Osteocyte (in vitro differentiated cells): ENCODE measurements at places on chromosomes 1 and 21. TPM values are rescaled to one million over a fixed set of nuclear protein-coding genes. Genes with fewer than 3 reads are reported as not detected.

DNA sequence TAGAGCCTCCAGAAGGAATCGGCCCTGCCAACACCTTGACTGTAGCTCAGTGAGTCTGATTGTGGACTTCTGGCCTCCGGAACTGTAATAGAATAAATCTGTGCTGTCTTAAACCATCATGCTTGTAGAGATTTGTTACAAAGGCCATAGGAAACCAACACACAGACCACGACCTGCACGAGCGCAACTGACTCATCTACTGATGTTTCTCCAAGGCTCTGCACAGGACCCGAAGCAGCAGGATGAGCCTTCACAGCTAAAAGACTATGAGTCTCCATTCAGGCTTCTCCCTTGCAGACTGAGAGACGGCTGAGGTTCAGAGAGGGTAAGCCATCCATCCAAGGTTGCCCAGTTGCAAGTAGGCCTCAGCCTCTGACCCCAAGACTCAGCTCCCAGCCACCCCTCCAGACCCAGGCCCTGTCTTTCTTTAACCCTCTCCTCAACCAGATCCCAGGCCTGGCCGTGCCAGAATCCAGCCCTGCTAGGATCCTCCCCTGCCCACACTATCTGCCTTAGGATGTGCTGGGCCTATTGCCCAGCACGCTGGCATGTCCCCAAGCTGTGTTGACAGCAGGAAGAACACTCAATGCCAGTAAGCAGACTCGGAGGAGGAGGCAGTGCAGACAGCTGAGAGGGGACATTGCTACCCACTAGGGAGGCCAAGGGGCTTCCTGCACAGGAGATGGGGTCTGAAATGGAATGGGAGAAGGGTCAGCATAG, 109.0 kb downstream of the HMGB4 start:
- H3K36me3 ChIP-seq = no peaks in the 10 kb centered on the region
- no peak for DNase-seq
- no peak overlapping the region for H3K4me3 ChIP-seq
- H3K27me3 ChIP-seq = no peaks in the 10 kb centered on the region
- H3K27ac ChIP-seq = no peak overlapping the region

Gene SPRR1B
- total RNA-seq = not detected in 2 replicates

DNA sequence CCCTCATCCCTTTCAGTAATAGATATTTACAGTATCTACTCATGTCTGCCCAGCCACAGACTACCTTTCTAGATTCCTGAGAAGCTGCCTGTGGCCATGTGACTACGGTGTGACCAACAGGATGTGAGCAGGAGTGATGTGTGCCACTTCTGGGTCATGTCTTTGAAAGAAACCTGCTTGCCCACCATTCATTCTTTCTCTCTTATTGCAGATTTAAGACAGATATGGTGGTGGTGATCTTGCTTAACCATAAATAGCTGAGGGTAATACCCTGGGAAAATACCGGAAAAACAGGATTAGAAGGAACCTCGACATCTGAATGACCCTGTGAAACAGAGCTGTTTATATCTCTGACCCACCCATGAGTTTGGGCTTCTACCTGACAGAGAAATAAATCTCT, 41.6 kb upstream of the GUCA2A start:
- peaks cover 20% of the 10 kb centered on the region for H3K36me3 ChIP-seq
- no peak for DNase-seq
- no peak overlapping the region for H3K4me3 ChIP-seq
- H3K27me3 ChIP-seq = no peaks in the 10 kb centered on the region
- H3K27ac ChIP-seq = no peak overlapping the region
- peaks cover 10% of the 10 kb centered on the region for H3K4me1 ChIP-seq

- DNase-seq = no peak
- H3K4me1 ChIP-seq = no peaks in the 10 kb centered on the region
- no peak overlapping the region for H3K27ac ChIP-seq
- no peak overlapping the region for H3K4me3 ChIP-seq
Observed at GRCh38 chr1:153277852-153278251, 18.4 kb downstream of the LORICRIN start.

Gene CELA2A
- not detected in 2 replicates for total RNA-seq

DNA sequence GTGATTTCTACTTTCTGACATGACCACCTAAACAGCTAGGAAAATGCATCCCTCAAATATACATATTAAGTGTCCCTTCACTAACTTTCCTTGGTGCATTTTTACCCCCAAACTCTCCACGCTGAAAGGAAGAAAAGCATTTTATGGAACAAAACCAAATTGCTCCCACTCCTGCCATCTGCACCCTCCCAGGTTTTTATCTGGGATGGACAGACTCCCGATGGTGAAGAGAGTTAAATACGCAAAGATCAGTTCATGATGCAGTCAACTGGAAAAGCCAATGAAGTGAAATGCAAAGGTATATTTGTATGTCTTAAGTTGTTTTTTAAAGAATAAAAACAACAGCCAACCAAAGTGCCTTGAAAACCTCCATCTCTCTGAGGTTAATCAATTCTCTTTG, 2.7 kb downstream of the DSTYK start:
- no peaks in the 10 kb centered on the region for H3K27me3 ChIP-seq
- no peak for DNase-seq
- peaks cover 19% of the 10 kb centered on the region for H3K4me1 ChIP-seq
- no peak overlapping the region for H3K4me3 ChIP-seq

Gene ENTREP3
- total RNA-seq = 36.6 and 37.6 TPM in 2 replicates

Gene SPATA1
- total RNA-seq = 1.7 and 2.3 TPM in 2 replicates

GRCh38 chr21:45175326-45176095, 101.1 kb downstream of the ADARB1 start:
- DNase-seq = no peak
- H3K27ac ChIP-seq = no peak overlapping the region
- H3K4me1 ChIP-seq = peaks cover 8% of the 10 kb centered on the region
- peaks cover 45% of the 10 kb centered on the region for H3K36me3 ChIP-seq
- no peaks in the 10 kb centered on the region for H3K27me3 ChIP-seq
- no peak overlapping the region for H3K4me3 ChIP-seq

GRCh38 chr1:180909462-180909976, 3.2 kb upstream of the KIAA1614 start:
- H3K4me1 ChIP-seq = peaks cover 21% of the 10 kb centered on the region
- H3K4me3 ChIP-seq = no peak overlapping the region
- no peaks in the 10 kb centered on the region for H3K27me3 ChIP-seq
- no peak for DNase-seq

Gene CCDC30
- 3.3 and 4.1 TPM in 2 replicates for total RNA-seq

Gene FAM163A
- total RNA-seq = not detected in 2 replicates

- no peak overlapping the region for H3K27ac ChIP-seq
- no peak overlapping the region for H3K4me3 ChIP-seq
- H3K4me1 ChIP-seq = no peaks in the 10 kb centered on the region
- peaks cover 11% of the 10 kb centered on the region for H3K36me3 ChIP-seq
Observed at GRCh38 chr1:10585242-10585641, 110.5 kb downstream of the PEX14 start.

- no peaks in the 10 kb centered on the region for H3K27me3 ChIP-seq
- no peaks in the 10 kb centered on the region for H3K36me3 ChIP-seq
- H3K4me3 ChIP-seq = peak overlapping the region; percentile 12
- H3K27ac ChIP-seq = peak overlapping the region; percentile 97
- no peak for DNase-seq
Observed at GRCh38 chr1:235920596-235921375, 54.1 kb upstream of the LYST start.

Gene PKN2
- 43.8 and 46.8 TPM in 2 replicates for total RNA-seq

GRCh38 chr1:86520789-86521521, 25.9 kb upstream of the CLCA4 start:
- no peaks in the 10 kb centered on the region for H3K4me1 ChIP-seq
- H3K36me3 ChIP-seq = no peaks in the 10 kb centered on the region
- DNase-seq = no peak
- peaks cover 4% of the 10 kb centered on the region for H3K27me3 ChIP-seq
- H3K27ac ChIP-seq = no peak overlapping the region

Gene EIF2D
- total RNA-seq = 53.2 and 56.8 TPM in 2 replicates

Gene SSR2
- 283 and 284 TPM in 2 replicates for total RNA-seq

DNA sequence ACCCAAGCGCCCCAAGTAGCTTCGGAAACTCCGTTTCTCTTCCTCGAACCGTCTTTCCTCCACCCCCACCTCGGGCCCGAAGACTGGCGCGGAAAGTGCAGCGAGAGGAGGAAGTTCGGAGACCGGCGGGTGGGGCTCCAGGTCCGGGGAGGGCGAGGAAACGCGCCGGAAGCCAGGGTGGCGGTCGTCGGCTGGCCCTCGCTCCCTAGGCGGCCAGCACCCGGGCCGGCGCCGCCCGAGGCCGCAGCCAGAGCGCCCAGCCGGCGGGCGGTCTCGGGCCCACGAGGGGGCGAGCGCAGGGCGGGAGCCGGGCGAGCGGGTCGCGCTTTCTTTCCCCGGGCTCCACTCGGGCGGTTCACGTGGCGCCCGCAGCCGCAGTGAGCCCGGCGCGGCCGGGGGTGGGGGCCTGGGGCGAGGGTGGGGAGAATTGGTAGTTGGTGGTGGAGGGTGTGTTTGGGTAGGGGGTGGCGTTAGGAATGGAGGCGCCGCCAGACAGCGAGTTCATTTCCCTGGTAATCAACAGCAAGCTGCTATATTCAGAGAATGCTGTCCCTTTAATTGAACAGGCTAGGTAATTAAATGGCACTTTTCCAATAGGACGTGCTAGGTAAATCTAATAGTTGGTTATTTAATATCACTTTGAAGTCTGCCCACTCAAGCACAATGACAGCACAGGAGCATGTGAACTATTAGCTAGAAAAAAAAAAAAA, 6.7 kb downstream of the LMO4 start:
- peak overlapping the region; percentile 74 for H3K27ac ChIP-seq
- peak overlapping the region; percentile 81 for H3K4me3 ChIP-seq
- H3K27me3 ChIP-seq = no peaks in the 10 kb centered on the region
- DNase-seq = peak; percentile 85
- peaks cover 51% of the 10 kb centered on the region for H3K4me1 ChIP-seq

- no peak overlapping the region for H3K27ac ChIP-seq
- H3K4me1 ChIP-seq = no peaks in the 10 kb centered on the region
- no peaks in the 10 kb centered on the region for H3K36me3 ChIP-seq
- H3K4me3 ChIP-seq = no peak overlapping the region
- DNase-seq = no peak
Observed at GRCh38 chr1:206094024-206094423, 23.2 kb downstream of the AVPR1B start.

Gene INSRR
- total RNA-seq = 0.08 and 0.21 TPM in 2 replicates

GRCh38 chr1:11882814-11883538, 24.2 kb upstream of the NPPB start:
- H3K27me3 ChIP-seq = peaks cover 2% of the 10 kb centered on the region
- no peaks in the 10 kb centered on the region for H3K36me3 ChIP-seq
- DNase-seq = no peak
- no peak overlapping the region for H3K4me3 ChIP-seq
- H3K4me1 ChIP-seq = peaks cover 5% of the 10 kb centered on the region
- no peak overlapping the region for H3K27ac ChIP-seq

Gene NR1I3
- total RNA-seq = not detected in 2 replicates

- no peaks in the 10 kb centered on the region for H3K27me3 ChIP-seq
- no peak overlapping the region for H3K4me3 ChIP-seq
- no peaks in the 10 kb centered on the region for H3K36me3 ChIP-seq
- no peak for DNase-seq
- no peak overlapping the region for H3K27ac ChIP-seq
- H3K4me1 ChIP-seq = no peaks in the 10 kb centered on the region
Observed at GRCh38 chr1:230322967-230323547, 103.1 kb downstream of the PGBD5 start.

GRCh38 chr1:81213279-81213678, 587.5 kb upstream of the ADGRL2 start:
- no peaks in the 10 kb centered on the region for H3K36me3 ChIP-seq
- H3K4me3 ChIP-seq = no peak overlapping the region
- H3K27ac ChIP-seq = no peak overlapping the region
- no peak for DNase-seq
- no peaks in the 10 kb centered on the region for H3K27me3 ChIP-seq

GRCh38 chr1:57281324-57281723, 142.5 kb downstream of the DAB1 start:
- no peak overlapping the region for H3K4me3 ChIP-seq
- peaks cover 15% of the 10 kb centered on the region for H3K27me3 ChIP-seq
- no peaks in the 10 kb centered on the region for H3K36me3 ChIP-seq
- H3K27ac ChIP-seq = no peak overlapping the region

DNA sequence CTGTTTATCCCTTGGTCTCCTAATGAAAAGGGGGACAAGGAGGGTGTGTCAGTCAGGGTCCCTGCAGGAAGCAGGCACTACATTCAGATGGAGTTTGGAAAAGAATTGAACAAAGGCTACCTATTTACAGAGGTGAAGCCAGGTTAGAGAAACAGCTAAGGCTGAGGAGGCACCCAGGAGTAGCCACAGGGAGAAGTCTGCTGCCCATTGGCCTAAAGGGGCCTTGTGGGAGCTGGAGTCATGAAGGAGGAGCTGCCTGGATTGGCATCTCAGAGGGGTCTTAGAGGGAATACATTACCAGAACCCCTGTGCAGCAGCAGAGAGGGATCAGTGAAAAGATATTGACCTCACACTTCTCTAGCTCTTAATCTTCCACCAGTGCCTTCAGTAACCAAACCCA, 31.2 kb upstream of the USP24 start:
- H3K27me3 ChIP-seq = no peaks in the 10 kb centered on the region
- H3K4me3 ChIP-seq = no peak overlapping the region
- DNase-seq = no peak
- no peak overlapping the region for H3K27ac ChIP-seq
